NCI-H524 (cell line): ENCODE measurements at places on chromosomes 16 and 17.

DNA sequence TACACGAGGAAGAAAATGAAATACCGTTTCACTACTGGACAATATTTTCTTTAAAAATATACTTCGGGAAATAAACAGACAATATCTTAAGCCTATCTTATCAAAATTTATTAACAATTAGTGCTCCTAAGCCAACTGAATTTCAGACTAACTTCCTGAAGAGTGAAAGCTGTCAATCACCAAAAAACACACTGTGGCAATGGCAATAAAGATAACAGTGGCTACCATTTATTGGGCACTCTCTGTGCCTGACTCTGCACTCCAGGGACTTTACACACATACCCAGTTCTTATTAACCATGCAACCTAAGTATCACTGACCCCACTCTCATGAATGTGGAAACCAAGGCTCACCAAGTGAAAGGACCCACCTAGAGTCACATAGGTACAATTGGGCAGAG is 83.7 kb downstream of the NCOR1 start:
- DNase-seq = no peak

DNA sequence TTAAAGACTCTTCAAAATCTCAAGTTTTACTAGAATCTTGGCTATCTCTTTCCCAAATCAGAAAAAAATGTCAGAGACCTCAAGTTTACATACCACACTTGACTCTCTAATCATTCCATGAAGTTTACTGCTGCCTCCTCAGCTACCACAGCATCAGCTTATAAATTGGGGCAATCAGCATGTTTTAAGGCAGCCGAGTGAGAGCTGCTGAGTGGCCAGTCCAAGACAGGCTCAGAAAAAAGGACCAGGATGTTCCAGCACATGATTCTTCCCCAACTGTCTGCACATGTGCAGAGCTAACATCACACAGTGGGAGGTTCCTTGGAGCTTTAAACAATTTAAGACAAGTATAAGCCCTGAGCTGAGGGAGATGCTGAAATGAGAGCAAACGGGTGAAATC is 140.6 kb upstream of the NUDT7 start:
- no peak for DNase-seq

DNA sequence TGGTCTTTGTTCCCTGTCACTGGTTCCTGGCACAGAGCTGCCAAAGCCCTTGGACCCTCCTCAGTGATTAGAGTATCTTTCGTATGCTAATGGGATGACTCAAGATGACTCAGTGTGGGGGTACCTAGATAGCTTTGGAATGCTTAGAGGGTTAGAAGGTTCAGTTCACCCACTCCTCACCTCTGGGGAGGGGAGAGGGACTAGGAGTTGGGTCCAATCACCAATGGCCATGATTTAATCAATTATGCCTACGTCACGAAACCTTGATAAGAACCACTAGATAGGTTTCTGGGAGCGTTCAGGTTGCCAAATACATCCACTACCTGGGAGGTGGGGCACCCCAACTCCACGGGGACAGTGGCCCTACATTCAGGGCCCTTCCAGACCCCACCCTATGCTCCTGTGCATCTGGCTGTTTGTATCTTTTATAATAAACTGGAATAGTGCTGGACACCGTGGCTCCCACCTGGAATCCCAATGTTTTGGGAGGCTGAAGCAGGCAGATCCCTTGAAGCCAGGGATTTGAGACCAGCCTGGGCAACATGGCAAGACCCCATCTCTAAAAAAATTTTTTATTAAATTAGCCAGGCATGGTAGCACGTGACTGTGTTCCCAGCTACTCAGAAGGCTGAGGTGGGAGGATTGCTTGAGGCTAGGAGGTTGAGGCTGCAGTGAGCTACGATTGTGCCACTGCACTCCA is 29.2 kb upstream of the LITAF start:
- DNase-seq = no peak

- peak; percentile 29 for DNase-seq
Observed at GRCh38 chr17:19341641-19342610, 20.6 kb downstream of the B9D1 start.

GRCh38 chr17:38892083-38892482 is 22.2 kb downstream of the LASP1 start:
- no peak for DNase-seq

DNA sequence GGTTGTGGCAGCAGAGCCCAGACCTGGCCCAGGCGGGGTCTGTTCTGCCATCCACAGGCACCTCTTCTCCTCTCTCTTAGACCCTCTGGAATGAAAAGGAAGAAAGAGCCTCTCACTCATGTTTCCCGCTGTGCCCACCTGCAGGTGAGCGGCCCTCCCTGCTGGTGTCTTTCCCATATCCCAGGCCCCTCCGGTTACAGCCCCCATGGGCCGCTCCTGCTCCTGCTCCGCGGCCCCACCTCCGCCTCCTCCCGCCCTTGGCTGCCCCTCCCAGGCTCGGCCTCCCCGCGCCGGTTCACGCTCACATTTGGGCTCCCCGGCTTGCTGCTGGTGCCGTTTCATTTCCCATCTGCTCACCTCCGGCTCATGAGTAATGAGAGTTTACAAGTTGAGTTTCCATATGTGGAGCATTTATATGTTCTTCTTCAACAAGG is 98.7 kb upstream of the SDK2 start:
- DNase-seq = peak; percentile 89

GRCh38 chr16:86366481-86366880 is 143.8 kb upstream of the FOXF1 start:
- DNase-seq = no peak

- DNase-seq = no peak
Observed at GRCh38 chr17:32015245-32016013, 8.2 kb downstream of the LRRC37B start.
